ENCODE measurements at places on chromosomes 2 and 18. TPM values are rescaled to one million over a fixed set of nuclear protein-coding genes. Genes with fewer than 3 reads are reported as not detected.

The MC4R gene
- total RNA-seq, result not detected

DNA sequence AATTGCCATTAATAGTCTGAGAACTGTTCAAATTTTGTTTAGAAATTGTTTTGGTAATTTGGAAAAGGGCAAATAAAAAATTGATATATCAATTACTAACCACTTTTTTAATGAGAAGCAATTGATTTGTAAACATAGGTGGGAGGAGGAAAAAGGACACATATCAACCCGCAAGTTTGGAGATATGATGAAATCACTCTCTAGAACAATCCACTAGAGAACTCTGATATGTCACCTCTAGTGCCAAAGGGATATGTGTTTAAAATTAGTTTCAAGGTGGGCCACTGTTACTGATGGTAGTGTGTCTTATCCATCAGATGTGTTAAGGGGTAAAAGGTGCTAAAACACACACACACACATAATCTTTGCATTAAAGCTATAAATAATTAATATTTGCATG lies 16.6 kb downstream of the IFIH1 start:
- no peaks in the 10 kb centered on the region for H3K36me3 ChIP-seq
- H3K4me1 ChIP-seq, result no peaks in the 10 kb centered on the region
- no peak for DNase-seq
- no peak overlapping the region for H3K27ac ChIP-seq

The PLEK gene
- not detected for total RNA-seq

The IMPA2 gene
- 23.0 TPM for total RNA-seq

DNA sequence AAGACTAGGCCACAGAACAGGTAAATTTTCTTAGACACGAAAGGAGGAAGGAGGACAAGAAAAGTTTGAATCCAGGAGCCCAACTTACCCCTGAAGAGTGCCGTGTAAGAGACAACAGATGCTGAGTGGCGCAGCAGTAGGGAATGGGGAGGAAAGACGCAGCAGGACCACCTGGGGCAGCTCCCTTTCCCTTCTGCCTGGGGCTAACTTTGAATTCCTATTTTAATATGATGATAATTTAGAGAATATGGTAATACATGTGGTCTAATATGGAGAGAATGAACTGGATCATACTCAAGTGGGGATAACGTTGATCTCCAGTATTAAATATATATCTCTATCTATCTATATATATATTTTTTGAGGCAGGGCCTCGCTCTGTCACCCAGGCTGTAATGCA lies 69.3 kb downstream of the CLIP4 start:
- H3K27ac ChIP-seq, result no peak overlapping the region
- no peaks in the 10 kb centered on the region for H3K27me3 ChIP-seq
- H3K4me3 ChIP-seq, result no peak overlapping the region
- DNase-seq, result no peak
- H3K4me1 ChIP-seq, result no peaks in the 10 kb centered on the region
- H3K36me3 ChIP-seq, result peaks cover 5% of the 10 kb centered on the region

DNA sequence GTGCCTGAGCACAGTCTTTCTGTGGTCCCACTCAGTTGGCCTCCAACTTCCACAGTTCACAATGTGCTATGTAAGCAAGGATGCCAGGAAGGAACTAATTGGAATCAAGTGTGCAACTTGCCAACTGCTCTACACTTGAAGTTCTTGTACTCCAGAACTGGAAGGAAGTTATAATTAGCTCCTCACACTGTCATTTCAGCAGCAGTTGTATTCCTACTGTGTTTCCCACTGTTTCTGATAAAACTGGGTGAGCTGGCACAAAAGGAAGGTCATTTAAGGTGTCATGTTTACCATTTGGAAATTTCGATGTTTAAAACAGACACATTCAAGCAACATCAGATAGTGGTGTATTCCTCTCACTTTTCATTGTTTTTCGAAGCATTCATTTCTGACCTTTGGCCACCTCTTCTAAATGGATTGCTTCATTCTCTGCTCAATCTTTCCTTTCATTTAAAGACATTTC lies 84.2 kb downstream of the ANTXR1 start:
- H3K4me3 ChIP-seq, result no peak overlapping the region
- no peaks in the 10 kb centered on the region for H3K36me3 ChIP-seq
- H3K27ac ChIP-seq, result no peak overlapping the region
- no peaks in the 10 kb centered on the region for H3K27me3 ChIP-seq

The FZD7 gene
- total RNA-seq, result 39.1 TPM

DNA sequence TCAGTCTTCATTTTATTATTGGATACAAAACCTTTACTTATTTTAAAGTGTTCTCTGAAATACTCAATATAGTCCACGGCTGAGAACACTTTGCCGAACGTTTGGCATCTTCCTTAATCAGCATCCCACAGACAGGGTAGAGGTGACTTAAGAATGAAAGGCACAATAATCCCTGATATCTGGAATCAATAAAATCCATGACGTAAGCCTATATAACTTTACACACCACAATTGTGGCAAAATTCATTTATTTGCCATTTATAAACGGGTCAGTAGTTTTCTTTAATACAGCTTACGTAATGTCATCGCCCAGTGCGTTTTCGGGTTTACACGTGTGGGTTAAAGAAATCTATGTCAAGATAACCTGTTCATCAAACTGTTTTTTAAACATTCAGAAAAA lies 1.3 kb downstream of the MGAT4A start:
- no peak overlapping the region for H3K27ac ChIP-seq
- no peak for DNase-seq
- peaks cover 18% of the 10 kb centered on the region for H3K27me3 ChIP-seq
- H3K4me1 ChIP-seq, result peaks cover 2% of the 10 kb centered on the region
- H3K4me3 ChIP-seq, result no peak overlapping the region

DNA sequence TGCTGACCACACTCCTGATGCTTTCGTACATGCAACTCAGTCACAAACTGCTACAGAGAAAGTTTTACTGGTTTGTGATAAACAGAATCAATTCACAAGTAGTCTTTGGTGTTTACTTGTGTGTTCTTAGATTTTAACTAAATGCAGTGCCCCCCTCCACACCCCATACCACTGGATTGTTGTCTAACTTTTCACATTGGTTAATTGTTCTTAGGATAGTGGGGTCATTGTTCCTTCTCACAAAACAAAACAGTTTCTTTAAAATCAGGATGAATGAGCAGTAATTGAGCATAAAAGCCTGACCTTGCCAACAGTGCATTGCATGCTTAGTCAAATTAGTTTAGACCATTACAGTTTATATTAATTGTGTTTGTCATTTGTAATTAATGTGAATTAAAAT lies 14.1 kb upstream of the PNPT1 start:
- H3K27ac ChIP-seq, result no peak overlapping the region
- H3K36me3 ChIP-seq, result no peaks in the 10 kb centered on the region
- no peak overlapping the region for H3K4me3 ChIP-seq
- H3K27me3 ChIP-seq, result no peaks in the 10 kb centered on the region
- DNase-seq, result no peak

The RTP5 gene
- not detected for total RNA-seq

DNA sequence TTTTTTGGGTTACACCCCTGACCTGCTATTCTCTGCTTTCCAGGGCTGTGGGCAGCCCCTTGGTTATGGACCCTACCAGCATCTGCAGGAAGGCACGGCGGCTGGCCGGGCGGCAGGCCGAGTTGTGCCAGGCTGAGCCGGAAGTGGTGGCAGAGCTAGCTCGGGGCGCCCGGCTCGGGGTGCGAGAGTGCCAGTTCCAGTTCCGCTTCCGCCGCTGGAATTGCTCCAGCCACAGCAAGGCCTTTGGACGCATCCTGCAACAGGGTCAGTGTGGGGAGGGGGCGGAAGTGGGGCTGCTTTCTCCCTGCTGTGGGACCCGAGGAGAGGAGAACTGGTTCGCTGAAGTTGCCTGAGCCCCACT lies 9.7 kb upstream of the WNT10A start:
- H3K27me3 ChIP-seq, result peaks cover 51% of the 10 kb centered on the region
- H3K27ac ChIP-seq, result no peak overlapping the region
- H3K4me1 ChIP-seq, result no peaks in the 10 kb centered on the region
- H3K4me3 ChIP-seq, result no peak overlapping the region

DNA sequence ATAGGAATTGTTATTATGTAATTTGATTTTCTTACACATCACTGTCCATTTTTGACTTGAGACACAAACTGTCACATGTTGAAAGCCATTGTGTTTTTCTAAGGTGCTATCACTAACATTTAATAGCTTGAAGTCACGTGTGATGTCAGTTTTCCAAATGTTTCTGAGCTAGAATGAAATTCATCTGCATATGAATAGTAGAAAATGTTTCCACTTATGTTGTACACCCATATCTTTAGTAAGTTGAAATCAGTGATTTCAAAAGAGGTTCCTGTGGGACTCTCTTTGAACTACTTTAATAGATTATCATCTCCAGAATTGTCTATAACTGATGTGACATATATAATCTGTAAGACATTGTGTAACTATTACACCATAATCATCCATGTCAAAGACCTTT lies 27.8 kb downstream of the ABCG5 start:
- no peaks in the 10 kb centered on the region for H3K4me1 ChIP-seq
- no peaks in the 10 kb centered on the region for H3K36me3 ChIP-seq
- H3K27ac ChIP-seq, result no peak overlapping the region
- no peak for DNase-seq
- H3K27me3 ChIP-seq, result no peaks in the 10 kb centered on the region

- H3K4me3 ChIP-seq, result no peak overlapping the region
- H3K27ac ChIP-seq, result no peak overlapping the region
- no peak for DNase-seq
- no peaks in the 10 kb centered on the region for H3K4me1 ChIP-seq
Observed at GRCh38 chr2:241952816-241953215, 83.3 kb downstream of the RTP5 start.

DNA sequence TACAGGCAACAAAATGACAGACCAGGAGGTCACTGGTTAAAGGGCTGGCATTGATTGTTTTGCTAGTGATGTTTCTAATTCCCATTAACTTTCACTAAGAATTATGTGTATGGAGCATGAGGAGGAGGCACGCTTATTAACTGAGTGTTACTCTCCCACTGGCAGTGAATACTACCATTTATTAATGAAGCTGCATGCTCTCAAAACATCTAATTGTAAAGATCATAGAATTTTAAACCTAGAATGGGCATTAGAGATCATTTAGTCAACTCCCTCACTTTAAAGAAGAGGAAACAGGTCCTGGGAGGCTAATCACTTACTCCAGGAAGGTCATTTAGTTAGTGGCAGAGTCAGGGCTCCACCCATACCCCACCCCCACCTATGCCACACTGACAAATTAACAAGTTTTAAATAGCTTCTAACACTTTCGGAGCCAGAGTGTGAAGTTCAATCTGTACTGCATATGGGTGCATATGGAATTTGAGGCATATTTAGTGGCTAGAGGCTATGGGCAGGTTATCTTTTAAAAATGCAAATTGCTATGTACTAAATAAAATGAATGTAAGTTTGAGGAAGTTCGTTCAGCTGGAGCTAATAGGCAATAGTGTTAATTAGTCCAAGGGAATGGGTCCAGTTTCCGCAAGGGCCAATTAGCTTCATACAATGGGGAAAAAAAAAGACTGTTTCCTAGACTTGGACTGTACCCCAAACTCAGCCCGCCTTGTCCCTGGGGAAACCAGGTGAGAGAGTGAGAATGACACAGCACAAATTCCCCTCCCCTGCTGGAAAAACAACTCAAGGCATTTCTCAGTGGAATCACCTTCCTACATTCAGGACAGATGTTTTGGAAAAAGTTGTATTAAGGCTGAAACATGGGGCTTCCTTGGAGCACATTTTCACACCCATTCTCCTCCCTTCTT lies 178.8 kb downstream of the ICOS start:
- H3K4me3 ChIP-seq, result no peak overlapping the region
- no peak for DNase-seq
- H3K27ac ChIP-seq, result no peak overlapping the region

DNA sequence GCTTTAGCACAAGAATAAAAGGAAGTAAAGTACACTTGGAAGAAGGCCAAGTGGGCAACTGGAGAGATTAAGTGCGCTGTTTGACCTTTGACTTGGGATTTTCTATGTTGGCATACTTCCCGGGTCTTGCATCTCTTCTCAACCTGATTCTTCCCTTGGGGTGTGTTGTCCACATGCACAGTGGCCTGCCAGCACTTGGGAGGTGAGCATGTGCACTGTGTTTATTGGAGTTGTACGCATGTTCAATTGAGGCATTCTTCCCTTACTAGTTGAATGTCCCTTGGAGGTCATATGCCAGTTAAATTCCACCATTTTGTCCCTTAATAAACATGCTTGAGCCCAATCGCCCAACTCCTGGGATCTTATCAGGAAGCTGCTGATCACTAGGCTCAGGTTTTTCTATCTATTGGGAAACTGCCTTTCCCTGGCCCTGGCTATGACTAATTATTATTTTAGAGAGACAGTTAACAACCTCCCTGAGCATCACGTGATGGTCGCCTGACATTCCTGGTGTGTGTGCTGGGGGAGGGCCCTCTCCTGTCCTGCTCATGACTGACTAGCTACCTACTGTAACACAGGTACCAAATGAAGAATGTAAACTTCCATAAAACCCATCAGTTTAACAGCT lies 62.5 kb upstream of the RAPGEF4 start:
- no peak overlapping the region for H3K27ac ChIP-seq
- H3K27me3 ChIP-seq, result no peaks in the 10 kb centered on the region
- peaks cover 6% of the 10 kb centered on the region for H3K4me1 ChIP-seq
- H3K4me3 ChIP-seq, result no peak overlapping the region

The LDLRAD4 gene
- not detected for total RNA-seq

- H3K27me3 ChIP-seq, result no peaks in the 10 kb centered on the region
- H3K4me1 ChIP-seq, result no peaks in the 10 kb centered on the region
- no peak overlapping the region for H3K27ac ChIP-seq
Observed at GRCh38 chr2:41736586-41736985, 311.2 kb upstream of the PKDCC start.

- DNase-seq, result no peak
- no peak overlapping the region for H3K27ac ChIP-seq
- no peaks in the 10 kb centered on the region for H3K4me1 ChIP-seq
- no peaks in the 10 kb centered on the region for H3K27me3 ChIP-seq
Observed at GRCh38 chr2:161983331-161983651, 90.7 kb downstream of the DPP4 start.

DNA sequence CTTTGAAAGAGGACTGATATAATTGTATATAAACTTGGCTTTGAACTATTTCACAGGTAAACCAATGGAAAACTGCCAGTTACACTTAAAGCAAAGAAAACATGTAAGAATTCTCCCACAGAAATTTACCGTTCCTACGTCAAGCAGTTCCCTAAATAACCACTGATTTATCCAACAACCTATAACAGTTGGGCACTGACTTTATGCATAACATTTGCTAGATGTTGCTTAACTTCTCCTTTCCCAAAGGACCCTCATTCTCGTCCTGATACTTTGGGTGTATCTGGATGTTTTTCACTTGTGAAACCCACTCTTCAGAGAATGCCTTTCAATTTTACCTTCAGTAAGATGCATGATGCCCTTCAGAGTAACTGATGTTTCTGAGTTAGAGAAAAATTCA lies 43.8 kb downstream of the STAT1 start:
- H3K27me3 ChIP-seq, result no peaks in the 10 kb centered on the region
- no peak overlapping the region for H3K27ac ChIP-seq
- peaks cover 23% of the 10 kb centered on the region for H3K36me3 ChIP-seq
- peaks cover 5% of the 10 kb centered on the region for H3K4me1 ChIP-seq
- no peak for DNase-seq

The DARS1 gene
- 96.8 TPM for total RNA-seq

DNA sequence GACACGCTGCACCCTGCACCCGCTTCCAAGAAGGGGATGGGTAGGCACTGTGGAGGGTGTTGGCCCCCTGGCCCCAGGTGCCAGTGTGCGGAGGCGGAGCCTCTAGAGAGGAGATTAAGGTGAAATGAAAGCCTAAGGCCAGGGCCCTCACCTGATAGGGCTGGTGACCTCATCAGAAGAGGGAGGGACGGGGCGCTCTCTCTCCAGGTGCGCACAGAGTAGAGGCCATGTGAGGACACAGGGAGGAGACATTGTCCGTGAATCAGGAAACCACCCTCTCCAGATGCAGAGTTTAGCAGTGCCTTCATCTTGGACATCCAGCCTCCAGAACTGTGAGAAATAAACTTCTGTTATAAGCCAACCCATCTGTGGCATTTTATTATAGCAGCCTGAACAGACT lies 62.3 kb downstream of the PSMG2 start:
- H3K4me1 ChIP-seq, result no peaks in the 10 kb centered on the region
- DNase-seq, result no peak
- H3K27ac ChIP-seq, result no peak overlapping the region

Measured in fibroblast of lung (primary cell).